ENCODE measurements at places on chromosomes 1 and 21.
A peak's percentile ranks its signal among the peaks of the same experiment; 100 is the strongest.

- no peak for DNase-seq
These were observed 40.0 kb downstream of the GADD45A start for GRCh38 chr1:67724928-67725560.

DNA sequence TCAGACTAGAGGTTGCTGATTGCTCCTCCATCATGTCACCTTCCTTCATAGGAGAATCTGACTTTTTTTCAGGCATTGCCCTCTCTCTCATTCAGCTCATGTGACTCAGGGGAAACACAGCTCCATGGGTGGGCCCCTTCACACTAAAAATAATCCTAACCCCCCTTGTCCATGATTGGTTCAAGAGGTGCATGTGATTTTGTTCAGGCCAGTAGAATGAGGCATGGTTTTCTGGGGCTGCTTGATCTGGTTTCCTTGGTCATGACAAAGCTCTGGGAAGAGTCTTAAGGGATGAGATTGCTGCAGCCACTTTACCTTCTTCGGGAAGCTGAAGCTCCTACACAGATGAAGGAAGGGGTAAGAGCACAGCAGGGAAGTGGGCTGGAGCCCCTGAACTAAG lies 56.3 kb downstream of the SPAG17 start:
- DNase-seq, result no peak

DNA sequence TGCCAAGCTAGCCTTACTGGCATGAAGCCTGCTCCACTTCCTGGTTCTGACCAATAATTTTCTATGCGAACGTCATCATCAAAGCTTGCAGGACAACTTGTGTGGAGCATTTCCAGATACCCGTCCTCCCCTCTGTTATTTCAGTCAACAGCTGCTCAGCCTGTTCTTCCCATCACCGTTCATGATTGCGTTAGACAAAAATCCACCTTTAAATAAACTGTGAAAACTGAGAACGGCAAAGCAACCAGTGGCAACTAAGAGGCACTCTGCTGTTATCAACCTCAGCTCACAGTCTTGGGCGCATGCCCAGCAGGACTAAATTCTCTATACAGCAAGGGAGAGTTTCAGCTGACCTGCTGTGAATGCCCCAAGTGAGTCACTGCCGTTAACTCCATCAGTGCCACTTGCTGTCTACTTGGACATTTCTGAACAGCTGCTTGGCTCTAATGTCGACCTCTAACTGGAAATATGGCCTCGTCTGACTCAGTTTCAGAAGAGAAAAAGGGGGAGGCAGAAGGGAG lies 207.4 kb upstream of the RUNX1 start:
- peak; percentile 65 for DNase-seq

- no peak for DNase-seq
These were observed 424.2 kb upstream of the VAMP3 start for GRCh38 chr1:7346600-7347570.

GRCh38 chr1:169585181-169585580 lies 1.1 kb downstream of the F5 start:
- DNase-seq, result no peak

DNA sequence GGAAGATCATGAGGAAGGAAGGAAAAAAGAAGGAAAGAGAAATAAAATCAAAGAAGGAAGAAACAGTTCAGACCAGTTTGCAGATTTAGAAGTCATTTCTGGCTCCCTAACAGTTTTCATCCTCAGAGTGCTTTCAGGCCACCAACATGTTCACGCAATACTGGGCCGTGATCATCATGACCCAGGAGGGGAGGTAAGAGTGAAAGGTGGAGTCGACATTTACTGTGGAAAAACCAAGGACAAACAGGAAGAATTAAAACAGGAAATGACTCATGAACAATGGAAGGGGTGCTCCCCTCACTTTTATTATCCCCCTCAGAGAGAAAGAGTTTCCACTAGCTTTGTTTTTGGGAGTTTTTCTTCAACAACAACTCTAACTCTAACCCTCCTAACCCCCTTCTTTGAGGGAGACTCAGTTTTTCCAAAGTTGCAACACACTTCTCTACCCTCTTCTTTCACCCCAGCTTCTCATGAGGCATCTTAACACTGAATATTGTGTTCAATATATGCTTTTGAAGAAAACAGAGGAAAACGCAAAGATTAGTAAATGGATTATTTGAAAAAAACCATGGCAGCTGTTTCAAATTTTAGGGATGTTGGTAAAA lies 60.4 kb downstream of the VANGL2 start:
- DNase-seq, result no peak

DNA sequence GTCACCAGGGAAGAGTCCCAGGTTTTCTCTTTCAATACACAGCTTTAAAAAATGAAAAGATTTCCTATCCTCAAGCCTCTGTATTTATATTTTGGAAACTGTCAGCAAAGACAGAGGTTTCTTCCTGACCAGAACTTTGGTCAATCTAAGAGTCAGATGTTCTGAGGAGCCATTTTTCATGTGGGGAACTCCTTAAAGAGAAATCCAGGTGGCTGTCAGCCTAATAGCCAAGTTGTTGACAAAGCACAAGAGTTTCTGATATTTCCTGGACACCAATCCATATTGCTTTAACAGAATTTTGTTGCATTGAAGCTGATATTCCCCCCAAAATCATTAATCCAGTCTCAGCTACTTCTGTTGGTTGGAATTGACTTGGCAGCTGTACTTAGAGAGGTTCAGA lies 318.6 kb upstream of the NFIA start:
- no peak for DNase-seq

- no peak for DNase-seq
These were observed 129.6 kb downstream of the LRRC7 start for GRCh38 chr1:69697340-69697739.

- DNase-seq, result peak; percentile 10
These were observed 82.0 kb upstream of the ROR1 start for GRCh38 chr1:63691701-63692425.

GRCh38 chr1:44693900-44694299 lies 19.4 kb downstream of the ARMH1 start:
- DNase-seq, result no peak

DNA sequence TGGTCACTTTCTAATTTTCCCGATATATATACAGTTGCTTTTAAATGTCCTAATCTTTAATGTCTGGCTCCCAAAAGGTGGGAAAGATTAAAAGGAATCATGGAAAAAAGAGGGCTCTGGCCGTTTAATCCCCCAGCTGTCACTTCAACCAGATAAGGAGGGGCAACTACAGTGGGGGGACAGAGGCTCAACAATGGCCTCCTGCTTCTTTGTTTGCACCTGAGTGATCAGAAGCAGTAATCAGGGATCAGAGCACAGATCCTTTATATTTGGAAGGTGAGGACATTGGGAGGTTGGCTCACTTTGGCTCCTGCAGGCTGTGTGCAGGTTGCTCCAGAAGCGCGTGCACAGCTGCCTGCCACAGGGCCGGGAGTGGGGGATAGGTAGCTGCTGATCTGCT lies 212.8 kb downstream of the FMN2 start:
- no peak for DNase-seq

GRCh38 chr1:154712166-154712810 lies 104.3 kb upstream of the ADAR start:
- no peak for DNase-seq

DNA sequence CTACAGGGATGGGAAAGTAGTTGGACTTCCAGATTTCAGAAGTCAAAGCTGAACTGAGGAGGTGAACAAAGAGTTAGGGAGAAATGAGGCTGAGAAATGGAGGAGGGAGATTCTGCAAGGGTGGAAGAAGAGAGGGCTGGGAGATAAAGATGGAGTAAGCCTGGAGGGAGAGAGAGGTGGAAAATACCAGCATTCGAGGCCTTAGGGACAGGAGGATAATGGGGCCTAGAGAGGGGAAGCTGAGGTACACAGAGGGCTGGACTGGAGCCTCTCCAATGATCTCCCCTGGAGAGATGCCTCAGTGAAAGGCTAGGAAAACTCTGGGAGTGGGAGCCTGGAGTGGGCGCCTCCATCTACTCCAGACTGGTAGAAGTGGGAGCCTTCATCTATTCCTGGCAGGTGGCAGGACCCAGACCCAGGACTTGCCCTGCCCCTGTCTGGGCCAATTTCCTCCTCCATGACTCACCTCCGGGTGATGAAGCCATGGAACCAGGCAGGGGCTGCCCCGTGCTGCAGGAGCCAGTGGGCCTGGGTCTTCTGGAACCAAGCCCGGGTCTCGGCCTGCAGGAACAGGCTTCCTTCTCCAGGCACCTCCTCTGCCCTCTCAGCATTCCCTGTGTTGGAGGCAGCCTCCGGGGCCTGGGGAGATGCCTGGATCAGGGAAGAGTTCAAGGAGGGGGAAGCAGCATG lies 1.9 kb downstream of the SH2D2A start:
- DNase-seq, result no peak

- no peak for DNase-seq
These were observed 24.6 kb upstream of the PCBP3 start for GRCh38 chr21:45618846-45619485.

GRCh38 chr1:221712776-221713431 lies 29.0 kb downstream of the DUSP10 start:
- DNase-seq, result no peak

GRCh38 chr21:25737421-25737820 lies 2.6 kb downstream of the GABPA start:
- DNase-seq, result no peak

DNA sequence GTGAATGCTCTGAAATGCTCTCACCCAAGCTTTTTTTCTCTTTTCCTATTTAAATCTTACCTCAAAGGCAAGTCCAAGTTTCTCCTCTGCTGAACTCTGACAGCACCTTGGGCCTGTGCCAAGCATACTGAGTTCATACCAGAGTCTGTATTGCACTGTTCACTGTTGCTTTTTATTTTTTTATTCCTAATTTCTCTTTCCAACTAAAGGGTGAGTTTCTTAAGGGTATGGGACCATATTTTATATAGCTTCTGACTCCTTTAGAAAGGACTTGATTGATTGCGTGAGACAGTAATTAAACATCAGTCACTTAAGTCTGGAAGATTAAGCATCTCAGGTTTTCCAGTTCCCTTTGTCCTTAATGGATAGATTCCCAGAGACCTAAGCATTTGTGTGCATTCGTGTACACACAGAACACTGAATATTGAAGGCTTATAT lies 69.9 kb downstream of the CACHD1 start:
- no peak for DNase-seq

- no peak for DNase-seq
These were observed 711 bp downstream of the TRNP1 start for GRCh38 chr1:26994020-26994786.

DNA sequence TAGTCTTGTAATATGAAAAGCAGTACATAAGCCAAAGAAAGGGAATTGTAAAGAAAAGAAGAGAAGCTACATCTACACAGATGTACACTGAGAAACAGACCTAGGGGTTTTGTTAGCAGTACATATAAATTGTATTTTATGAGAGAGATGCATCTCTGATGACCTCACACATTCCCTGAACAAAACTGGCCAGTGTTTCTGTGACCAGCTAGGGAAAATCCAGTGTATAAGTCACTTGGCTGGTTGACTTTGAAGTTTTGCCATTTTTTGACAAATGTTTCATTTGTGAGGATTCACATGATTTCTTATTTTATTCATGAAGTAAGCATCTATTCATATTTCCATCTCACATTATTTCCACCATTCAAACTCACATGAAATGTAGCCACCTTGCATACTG lies 28.3 kb upstream of the DYNLT5 start:
- no peak for DNase-seq

DNA sequence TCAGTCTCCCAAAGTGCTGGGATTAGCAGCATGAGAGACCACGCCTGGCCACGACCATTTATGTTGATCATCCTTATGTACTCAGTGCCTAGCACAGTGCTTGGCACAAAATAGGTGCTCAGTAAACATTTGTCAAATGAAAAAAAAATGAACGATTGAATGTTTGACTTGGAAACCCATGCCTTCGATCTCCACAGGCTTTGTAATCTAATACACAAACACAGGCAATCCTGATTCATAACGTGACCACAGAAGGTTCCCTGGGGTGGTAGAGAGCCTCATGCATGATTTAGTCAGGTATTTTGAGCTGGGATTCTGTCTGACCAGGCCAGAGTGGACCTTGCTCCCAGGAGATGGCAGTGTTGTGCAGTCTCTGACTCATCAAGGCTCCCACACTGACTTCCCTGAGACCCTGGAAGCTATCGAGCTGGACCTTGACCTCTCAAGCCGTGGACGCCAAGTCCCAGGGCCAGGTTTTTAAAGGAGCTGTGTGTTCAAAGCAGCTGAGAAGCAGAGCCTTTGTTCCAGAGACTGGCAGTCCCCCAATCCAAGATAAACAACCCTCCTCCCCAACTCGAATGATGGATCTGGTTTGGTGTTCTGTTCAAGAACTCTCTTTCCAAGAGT lies 81.1 kb downstream of the PGM1 start:
- no peak for DNase-seq

GRCh38 chr1:87336623-87337067 lies 8.0 kb downstream of the LMO4 start:
- no peak for DNase-seq

DNA sequence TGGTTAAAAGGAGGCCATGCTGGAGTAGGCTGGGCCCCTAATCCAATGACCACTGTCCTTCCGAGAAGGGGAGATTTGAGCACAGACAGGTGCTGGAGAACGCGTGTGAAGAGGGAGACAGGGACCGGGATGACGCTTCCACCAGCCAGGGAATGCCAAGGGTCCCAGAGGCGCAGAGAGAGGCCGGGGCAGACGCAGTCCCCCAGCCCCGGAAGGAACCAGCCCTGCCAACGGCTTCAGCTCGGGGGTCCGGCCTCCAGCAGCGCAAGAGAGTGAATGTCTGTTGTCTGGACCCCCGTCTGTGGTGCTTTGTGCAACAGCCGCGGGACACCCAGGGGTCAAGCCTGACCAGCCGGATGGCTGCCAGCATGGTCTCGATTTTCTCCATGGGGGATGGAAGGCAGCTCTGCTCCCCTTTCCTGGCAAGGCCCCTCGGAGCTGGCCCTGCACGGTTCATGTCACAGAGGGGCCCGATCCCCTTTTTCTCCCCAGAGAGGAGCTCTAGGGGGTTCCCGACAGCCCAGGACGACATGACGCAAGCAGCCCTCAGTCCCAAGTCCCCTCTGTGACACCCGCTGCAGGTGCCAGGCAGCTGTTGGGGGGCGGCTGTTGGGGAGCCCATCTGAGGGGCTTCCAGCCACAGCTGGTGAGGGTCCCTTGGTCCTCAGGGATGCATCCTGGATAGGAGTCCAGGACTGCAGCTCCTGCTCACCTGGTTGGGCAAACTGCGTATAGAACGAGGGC lies 73.5 kb downstream of the SIK1 start:
- DNase-seq, result no peak

DNA sequence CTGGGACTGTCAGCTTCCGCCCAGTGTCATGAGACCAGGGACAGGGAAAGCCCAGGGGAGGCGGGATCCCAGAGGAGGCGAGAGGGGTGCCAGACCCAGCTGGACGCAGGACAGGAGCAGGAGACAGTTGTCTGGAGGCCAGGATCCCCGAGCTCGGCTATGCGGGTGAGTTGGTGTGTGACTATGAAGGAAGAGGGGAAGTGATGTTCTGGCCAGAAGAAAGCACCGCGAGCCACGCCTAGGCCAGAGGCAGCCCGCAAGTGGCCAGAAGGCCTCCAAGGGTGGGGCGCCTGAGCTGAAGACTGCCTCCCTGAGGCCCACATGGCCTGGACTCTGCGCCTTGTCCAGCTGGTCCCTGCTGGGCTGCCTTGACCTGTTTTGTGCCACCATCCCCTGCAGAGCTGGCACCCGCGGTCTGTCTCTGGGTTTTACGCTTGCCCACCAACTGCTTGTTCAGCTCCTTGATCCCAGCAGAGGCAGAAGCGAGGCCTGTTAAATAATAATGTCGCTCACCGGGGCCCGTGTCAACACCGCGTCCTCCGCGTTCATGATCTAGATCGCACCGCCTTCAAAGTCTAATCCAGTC lies 85.2 kb upstream of the ACTL8 start:
- no peak for DNase-seq

GRCh38 chr1:31985430-31985829 lies 28.2 kb upstream of the KHDRBS1 start:
- DNase-seq, result no peak

Data from NCI-H748 treated with DMSO at 0.1 percent for 48 hours (cell line).